CD8-positive, alpha-beta T cell (primary cell): ENCODE measurements at places on chromosomes 12 and 14. TPM values are rescaled to one million over a fixed set of nuclear protein-coding genes. Genes with fewer than 3 reads are reported as not detected.

GRCh38 chr14:23883684-23884540 is 69.7 kb upstream of the DHRS4 start:
- no peak for DNase-seq

POTEM gene
- total RNA-seq = not detected

- DNase-seq = no peak
Observed at GRCh38 chr14:91496790-91497189, 13.3 kb downstream of the PPP4R3A start.

HVCN1 gene
- 3.0 TPM for total RNA-seq

GRCh38 chr12:64099397-64099796 is 122.7 kb downstream of the KICS2 start:
- no peak for DNase-seq

DNA sequence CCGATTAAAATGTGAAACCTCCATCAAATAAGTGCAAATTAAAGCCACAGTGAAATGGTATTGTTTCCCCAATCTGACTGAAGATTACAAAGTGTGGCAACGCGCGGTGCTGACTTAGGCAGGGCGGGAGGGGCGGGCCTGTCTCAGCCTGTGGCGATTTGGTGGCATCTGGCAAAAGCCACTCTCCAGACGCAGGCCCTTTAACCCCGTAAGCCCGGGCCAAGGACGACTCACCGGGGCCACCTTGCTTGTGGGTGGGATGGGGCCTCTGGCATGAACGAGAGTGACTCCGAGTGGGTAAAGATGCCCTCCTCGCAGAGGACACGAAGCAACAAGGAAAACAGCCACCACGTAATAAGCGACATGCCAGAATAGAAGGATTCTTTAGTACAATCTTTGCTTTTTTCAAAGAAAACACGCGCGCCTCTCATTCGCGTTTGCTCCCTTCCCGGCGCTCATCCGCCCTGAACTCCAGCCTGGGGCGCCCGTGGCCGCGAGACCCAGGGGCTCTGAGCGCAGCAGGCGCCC is 815 bp downstream of the DEGS2 start:
- DNase-seq = no peak

DNA sequence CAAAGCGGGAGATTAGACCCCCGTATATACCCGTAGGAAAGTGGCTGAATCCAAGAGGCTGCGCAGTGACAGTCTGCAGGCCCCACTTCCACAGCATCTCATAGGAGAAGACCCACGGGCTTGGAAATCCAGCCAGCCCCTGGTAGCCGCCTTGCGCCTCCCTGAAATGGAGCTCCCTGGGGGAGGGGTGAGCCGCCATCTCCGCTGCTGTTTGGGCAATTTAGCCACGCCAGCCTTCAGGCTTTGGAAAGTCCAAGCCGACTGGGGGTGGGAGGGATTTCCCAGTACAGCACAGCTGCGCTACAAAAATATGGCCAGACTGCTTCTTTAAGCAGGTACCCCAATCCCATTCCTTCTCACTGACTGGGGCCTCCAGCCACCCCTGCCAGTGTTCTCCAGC is 53.4 kb downstream of the CAND1 start:
- no peak for DNase-seq

DNA sequence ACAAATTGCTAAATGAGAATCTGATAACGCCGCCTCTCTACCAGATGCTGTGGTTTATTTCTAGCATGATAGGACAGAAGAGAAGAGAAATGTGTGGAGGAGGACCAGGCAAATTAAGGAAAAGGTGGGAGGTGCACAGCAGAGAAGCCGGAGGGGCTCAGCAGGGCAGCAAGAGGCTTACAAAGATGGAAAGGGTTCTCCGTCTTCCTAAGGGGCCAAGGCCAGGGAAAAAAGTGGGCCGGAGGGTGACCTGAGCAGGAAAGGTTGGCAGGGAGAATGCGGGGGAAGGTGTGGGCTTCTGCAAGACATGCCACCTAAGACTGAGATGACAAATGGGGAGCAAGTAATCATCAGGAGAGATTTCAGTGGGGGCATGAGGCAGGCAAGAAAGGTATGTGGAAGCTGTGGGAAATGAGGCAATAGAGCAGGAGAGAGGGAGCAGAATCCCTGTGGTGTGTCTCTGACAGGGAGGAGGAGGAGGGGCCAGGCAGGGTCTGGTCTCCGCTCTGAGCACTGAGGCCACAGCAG is 18.7 kb downstream of the MANSC1 start:
- no peak for DNase-seq

FIGNL2 gene
- total RNA-seq = 1.5 TPM

- no peak for DNase-seq
Observed at GRCh38 chr12:3611860-3612703, 121.1 kb downstream of the PRMT8 start.

DNA sequence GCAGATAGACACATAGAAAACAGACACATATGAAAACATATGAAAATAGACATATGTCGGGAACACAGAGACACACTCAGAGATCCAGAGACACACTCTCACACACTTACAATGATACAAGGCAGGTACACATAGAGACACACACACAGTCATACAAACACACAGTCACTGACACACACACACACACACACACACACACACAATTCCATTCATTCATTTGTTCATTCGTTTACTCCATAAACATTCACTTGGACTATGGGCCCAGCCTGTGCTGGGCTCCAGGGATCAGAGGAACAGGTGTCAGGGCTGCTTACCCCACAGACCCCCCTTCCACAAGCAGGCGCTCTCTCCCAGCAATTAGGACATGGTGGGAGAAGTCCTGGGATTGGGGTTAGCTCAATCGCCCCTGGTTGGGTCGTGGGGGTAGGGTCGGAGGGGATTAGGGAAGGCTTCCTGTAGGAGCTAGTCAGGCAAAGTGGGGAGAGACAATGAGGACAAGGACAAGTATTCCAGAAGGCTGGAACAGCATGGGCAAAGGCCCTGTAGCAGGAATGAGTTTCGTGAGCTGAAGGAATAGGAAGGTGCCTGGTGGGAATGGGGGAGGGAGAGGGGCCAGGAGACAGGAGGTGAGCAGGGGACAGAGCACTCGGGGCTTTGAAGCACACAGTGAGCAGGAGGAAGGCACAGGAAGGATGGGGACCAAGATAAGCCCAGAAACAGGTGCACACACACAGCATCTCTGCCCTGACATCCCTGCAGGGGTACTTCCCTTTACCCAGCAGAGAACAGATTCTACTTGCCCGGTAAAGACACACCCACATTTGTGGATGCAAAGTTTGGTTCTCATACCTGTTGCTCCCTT is 6.5 kb downstream of the RASAL1 start:
- DNase-seq = no peak
